ENCODE measurements at places on chromosomes 16 and 17.

DNA sequence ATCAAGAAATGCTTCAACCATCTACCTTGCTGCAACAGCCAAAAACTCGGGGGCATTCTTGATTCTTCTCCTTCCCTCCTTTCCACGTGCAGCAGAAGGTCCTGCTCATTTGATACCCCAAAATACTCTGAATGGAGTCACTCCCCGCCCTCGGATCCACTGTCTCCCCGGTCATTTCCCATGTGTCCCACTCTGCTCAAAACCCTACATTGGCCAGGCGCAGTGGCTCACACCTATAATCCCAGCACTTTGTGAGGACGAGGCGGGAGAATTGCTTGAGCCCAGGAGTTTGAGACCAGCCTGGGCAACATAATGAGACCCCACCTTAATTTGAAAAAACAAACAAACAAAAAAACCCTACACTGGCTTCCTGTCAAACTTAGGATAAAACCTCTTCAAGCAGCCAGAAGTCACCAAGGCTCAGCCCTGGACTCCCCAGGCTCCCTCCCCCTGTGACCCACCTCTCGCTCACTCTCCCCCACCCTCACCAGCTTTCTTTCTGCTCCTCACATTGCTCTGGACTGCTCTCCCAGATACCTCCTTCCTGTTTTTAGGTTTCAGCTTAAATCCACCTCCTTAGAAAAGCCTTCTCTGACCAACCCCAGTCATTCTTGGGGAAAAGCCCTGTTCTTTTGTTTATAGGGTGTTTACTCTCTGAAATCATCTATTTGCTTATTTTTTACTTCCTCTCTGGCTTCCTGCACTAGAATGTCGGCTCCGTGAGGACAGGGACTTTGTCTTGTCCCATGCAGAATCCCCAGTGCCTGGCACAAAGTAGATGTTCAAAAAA, 2.8 kb downstream of the SLC13A2 start:
- DNase-seq, result no peak

- no peak for DNase-seq
These were observed 33.3 kb downstream of the TNFRSF13B start for GRCh38 chr17:16938496-16939207.

DNA sequence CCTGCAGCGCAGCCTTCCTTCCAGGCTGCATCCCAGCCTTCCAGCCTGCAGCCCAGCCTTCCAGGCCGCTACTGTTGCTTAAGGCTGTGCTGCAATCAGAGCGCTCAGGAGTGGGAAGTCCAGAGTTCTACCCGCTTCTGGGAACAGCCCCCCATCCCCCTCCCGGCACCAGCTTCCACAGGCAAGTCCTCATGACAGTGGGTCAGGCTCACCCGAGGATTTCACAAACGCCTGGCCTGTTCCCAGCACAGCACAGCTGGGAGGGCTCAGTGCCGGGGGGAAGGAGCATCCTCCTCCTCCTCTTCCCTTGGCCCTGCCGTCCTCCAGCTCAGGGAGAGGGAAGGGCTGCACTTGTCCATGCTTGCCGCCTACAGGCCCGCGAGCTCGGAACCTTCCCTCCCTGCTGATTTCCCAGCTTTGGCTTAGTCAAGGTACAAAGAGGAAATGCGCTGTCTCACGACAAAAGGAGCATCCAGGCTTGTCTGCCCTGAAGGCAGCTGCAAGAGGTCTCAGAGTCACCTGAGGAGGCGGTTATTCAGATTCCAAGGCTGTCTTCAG, 8.3 kb downstream of the SOCS3 start:
- DNase-seq, result no peak

DNA sequence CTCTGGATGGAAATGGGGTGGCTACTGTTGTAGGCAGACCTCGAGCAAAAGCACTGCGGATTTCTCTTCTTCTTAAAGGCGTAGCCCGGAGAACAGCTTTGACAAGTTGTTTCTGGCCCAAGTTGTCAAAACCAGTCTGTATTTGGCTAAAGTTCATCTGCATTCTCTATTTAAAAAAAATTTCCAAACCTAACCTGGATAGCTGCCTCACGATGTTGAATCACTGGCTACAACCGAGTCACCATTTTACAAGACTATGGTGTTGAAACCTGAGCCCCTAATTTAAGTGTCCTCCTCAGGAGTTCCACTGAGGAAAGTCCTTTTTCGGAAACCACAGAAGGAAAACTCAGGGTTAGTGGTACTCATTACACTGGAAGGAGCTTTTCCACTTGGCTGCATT, 1.5 kb downstream of the SLC16A6 start:
- DNase-seq, result no peak

DNA sequence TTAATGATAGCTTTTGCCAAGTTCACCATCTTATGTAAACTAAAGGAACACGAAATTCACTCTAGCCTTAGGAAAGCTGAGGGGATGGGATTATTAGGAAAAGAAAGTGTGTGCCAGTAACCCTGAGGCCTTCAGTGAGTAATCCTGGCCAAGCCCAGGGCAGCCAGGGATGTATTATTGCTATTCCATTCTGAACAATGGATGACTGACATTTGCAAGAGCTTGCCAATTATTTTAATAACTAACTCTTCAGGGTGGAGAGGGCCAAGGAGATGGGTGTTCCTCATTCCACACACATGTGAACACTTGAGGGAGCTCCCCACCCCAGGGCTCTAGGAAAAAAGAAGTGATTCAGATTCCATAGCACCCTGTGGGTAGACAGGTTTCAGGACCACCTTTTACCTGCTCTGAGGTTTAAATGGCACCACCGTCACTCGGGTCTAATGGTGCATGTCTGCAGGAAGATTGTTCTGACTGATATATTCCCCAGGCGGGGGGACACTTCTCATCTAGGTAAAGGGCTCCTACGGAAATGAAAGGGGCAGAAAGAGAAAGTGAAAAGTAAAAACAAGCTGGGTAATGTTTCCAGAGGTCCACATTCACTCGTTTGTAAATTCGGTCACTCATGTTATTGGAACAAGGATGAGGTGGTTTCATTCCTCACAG, 41.5 kb downstream of the TK2 start:
- no peak for DNase-seq

GRCh38 chr16:67966549-67967182, 1.8 kb downstream of the SLC12A4 start:
- DNase-seq, result no peak

DNA sequence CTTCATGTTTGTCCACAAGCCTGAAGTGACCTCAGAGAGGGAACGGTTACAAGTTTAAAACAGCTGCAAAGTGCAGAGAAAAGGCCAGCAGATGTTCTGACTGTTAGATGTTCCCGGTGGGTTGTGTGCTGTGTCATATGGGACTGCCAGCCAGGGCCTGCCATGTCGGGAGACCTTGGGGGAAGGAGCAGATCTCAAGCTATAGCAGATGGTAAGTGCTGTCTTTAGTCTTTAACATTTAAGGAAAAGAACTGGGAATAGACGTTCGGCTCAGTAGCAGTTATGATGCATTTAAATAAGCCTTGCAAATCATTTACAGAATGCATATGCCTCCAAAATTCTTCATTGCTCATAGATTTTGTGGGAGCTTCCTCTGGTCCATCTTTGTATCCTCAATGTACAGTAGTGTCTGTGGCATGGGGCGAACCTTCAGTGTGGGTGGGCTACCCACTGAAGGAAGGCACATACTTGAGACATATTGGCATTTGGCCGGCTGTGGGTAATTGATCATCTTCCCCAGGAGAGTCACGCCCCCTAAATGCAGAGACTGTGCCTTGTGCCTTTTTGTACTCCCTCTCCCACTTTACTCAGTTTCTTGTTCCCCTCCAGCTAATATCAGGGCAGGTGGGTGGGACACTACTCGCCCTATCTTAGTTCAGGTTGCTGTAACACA, 131.9 kb downstream of the NPIPB5 start:
- no peak for DNase-seq

DNA sequence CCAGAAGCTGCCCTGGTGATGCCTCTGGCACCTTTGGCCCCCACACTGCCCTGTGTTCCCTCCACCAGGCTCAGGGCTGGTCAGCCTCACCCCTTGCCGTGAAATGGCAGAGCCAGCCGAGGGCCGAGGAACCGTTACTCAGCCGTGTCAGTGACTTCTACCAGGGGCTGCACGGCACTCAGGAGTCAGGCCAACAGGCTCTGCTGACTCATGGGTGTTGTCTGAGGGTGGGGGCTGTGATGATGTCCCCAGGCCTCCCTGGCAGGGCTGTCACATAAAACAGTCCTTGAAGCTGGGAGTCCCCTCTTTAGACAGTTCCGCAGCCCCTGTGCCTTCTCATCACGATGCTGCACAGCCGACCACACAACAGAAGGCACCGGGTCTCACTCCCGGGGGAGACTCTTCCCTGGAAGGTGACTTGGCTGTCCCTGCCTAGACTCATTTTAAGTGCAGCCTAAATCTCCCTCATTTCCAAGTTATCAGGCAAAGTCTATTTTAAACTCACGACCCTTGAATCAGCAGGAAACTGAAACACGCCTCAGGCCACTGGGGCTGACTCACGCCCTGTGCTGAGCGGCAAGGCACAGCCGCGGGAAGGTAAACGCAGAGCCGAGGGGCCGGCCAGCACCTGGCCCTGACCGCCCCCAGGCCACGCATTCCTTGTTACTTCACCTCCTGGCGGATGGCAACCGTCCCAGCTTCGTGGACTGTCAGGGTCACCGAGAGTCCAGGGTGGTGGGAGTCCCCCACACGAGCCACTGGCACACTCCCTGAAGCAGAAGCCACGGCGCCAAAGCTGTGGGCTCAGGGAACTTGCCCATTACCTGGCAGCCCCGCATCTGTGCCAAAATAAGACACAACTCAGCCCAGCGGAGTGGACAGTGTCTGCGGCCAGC, 102.6 kb downstream of the ZNF778 start:
- peak; percentile 74 for DNase-seq

DNA sequence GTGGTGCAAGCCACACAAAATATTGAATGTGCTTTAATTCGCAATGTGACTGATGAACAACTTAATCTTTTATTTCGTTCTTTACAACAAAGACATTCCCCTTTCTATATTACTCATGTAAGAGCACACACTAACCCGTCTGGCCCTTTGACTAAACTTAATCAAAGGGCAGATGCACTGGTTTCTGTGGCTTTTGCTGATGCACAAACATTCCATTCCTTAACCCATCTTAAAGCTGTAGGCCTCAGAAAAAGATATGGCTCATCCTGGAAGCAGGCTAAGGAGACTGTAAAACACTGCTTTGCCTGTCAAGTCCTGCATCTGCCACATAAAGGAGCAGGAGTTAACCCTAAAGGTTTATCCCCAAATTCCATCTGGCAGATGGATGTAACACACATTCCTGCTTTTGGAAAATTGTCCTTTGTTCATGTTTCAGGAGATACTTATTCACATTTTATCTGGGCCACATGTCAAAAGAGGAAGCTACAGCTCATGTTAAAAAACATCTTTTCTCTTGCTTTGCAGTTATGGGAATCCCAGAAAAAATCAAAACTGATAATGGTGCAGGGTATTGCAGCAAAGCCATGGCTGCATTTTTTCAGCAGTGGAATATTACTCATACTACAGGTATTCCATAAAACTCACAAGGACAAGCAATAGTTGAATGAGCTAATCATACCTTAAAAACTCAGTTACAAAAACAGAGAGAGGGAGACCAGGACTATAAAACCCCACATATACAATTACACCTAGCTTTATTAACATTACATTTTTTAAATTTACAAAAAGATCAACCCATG, 137.2 kb downstream of the AHSP start:
- DNase-seq, result no peak

DNA sequence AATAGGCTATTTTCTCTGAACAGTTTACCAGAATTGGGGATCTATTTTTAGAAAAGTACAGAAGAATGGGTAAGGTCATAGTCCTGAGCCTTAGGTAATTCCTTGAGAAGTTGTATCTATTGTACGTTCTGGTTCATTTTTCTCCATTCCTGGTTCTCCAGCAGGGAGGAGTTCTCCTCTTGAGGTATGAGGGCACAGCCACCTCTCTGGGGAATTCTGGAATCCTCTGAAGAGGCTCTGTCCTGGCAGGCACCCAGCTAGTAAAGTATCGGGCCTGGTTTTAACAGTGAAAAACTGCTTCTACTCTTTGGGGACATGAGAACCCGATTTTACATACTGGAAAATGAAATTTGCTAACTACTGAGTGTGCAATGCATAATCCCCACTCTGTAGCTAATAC, 19.6 kb upstream of the PMFBP1 start:
- no peak for DNase-seq

GRCh38 chr17:64107500-64108236, 22.3 kb downstream of the ERN1 start:
- DNase-seq, result no peak

DNA sequence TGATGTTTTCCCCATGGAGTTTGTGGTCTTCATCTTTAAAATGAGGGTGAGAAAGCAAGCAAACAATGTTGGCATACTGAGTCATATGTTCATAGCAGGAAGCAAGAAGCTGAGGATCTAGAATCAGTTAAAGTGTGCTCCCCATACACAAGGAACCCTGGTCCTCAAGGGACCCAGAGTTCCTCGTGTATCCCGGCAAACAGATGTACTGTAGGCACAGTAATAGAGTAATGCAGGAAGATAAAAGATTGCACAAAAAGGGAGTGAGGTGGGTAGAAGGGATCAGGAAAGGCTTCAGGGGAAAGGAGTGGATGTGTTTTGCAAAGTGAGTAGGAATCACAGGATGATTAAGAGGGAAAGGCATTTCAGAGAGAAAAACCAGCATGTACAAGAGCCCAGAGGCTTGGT, 412.3 kb upstream of the CDH11 start:
- no peak for DNase-seq

- no peak for DNase-seq
These were observed 11.3 kb downstream of the KLHDC4 start for GRCh38 chr16:87754535-87754934.

GRCh38 chr16:76123966-76124365, 153.2 kb upstream of the CNTNAP4 start:
- DNase-seq, result no peak

DNA sequence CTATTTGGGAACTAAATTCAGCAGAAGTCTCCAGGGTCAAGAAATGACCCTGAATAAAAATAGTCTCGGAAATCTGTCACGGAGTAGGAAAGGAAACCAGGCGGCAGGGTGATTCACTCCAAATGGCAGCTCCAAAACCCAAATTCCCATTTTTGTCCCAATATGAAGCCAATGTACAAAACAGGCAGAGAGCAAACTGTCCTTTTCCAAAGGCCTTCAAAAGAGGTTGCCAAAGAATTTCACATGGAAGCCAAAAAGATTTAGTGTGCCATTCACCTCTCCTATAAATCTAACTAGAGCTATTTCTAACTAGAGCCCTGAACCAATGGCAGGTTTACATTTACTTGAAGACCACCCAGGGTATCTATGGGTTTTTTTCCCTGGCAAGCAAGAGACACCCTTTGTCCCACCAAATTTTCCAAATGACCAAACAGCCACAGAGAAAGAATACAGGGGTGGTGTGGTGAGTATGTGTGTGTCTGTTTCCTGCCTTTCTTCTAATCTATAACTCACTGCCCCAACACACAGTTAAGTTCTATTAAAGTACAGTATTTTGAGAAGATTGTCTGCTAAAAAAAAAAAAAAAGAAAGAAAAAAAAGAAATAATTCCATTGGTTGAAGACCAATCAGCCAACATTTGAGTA, 6.8 kb downstream of the MYO1D start:
- DNase-seq, result no peak

GRCh38 chr16:49528060-49528865, 154.7 kb downstream of the C16orf78 start:
- DNase-seq, result peak; percentile 54

Measured in activated CD4-positive, alpha-beta T cell treated with anti-CD3 and anti-CD28 coated beads for 48 hours (primary cell).